ENCODE measurements at places on chromosomes 7 and 10.

DNA sequence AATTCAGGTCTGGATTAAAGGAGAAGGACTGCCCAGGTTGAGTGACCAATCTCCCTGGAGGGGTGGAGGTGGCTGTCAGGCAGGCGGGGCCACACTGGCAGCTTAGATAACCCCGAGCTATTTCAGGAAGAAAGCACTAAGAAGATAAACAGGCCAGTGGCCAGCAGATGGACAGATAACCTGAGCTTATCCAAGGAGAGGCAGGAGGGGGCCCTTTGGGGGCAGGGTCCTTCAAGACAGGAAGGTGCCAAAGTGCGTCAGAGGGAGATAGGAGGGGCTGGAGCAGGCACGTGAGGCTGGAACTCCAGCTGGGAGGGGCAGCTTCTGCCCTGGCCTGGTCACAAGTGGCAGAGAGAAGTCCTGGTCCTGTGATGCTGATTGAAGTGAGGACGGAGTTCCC is 29.8 kb upstream of the PODXL start:
- DNase-seq, result no peak

DNA sequence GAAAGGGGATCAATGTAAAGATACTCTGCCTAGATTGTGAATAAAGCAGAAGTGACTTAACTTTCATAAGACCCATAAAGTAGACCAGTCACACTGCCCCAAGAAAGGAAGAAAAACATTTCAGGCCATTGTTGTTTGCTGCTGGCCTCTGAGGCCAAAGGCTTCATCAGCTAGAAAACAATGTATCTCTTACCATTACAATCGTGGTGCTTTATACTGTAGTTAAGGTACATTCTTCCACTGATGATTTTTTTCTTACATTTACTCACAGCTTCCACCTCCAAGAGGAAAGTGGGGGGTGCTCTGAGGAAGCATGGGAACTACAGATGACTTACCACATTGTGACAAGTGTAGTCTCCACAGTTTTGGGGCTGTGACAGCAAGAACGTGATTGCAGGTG is 68.6 kb downstream of the NRG3 start:
- DNase-seq, result no peak

- DNase-seq, result no peak
Measured at GRCh38 chr10:5550250-5550545, 25.4 kb downstream of the CALML3 start.

- no peak for DNase-seq
Measured at GRCh38 chr7:90688810-90689209, 92.7 kb downstream of the CDK14 start.

DNA sequence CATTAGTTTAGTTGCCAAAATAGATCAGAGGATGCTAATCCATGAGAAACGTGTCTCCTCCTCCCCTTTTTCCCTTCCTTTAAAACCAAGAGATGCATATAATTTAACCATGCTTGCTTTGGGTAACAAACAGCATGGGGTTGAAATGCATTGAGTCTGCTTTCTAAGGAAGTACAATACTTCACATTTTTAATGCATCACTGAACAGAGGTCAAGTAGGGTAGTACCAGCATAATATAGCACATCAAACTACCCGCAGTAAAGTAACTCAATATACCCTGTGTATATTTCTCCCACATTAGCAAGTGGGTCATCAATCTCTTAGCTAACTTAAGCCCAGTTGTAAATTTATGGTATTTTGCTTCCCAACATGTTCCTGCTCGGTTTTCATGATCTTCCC is 239.3 kb upstream of the SEMA3C start:
- DNase-seq, result no peak

GRCh38 chr10:77027141-77027540 is 610.5 kb downstream of the KCNMA1 start:
- DNase-seq, result no peak

- DNase-seq, result no peak
Measured at GRCh38 chr7:8119262-8119661, 142.7 kb downstream of the ICA1 start.

DNA sequence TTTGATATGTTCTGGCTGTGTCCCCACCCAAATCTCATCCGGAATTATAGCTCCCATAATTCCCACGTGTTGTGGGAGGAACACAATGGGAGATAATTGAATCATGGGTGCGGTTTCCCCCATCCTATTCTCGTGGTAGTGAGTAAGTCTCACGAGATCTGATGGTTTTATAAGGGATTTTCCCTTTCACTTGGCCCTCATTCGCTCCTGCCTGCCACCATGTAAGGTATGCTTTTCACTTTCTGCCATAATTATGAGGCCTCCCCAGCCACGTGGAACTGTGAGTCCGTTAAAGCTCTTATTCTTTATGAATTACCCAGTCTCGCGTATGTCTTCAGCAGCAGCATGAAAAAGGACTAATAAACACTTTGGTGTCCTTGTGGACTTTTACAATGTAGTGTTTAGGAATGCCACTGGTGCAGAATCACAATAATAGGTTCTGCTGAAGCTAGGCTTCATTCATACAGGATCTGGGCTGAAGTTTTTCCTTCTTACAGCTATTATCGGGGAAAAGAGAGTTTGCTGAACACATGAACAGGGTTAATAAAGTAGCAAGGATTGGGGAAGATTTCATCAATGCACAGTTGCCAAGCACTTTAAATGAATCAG is 74.3 kb downstream of the CPED1 start:
- DNase-seq, result no peak

DNA sequence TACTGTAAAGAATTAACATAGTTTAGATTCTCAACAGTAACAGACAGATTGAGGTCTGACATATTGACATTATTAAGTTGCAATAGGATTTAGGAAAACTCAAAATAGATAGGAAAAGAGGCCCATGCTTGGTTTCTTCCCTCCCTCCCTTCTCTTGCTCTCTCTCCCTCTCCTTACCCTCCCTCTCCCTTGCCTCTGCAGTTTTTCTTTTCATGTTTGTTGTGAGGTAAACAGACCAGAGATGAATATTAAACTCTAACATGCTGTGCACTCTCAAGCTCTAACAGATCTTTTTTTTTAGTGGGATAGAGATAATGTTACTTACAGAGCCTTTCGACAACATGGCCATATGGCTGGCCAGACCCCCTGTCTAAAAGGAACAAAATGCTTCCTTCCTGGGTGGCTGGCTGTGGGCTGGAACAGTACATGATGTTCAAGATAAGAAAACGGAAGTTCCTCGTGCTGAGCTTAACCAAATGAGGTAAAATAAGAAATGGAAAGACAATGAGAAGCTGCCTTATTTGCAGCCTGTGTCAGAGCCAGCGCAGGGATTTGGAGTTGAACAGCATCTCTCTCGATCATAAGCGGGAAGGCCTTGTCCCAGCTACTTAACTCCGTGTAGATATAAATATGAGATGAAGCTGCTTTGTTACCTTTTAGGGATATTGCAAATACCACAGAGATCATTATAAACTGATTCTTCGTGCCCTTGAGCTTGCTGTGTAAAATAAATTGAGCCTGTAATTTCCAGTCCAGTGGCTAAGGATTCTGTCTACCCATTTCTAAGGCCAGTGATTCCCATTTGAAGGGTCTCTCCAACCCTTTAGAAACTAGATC is 391.9 kb upstream of the NPVF start:
- no peak for DNase-seq

- no peak for DNase-seq
Measured at GRCh38 chr7:34184466-34184865, 279.1 kb downstream of the BMPER start.

GRCh38 chr7:133265821-133266220 is 12.9 kb downstream of the EXOC4 start:
- no peak for DNase-seq
